ENCODE measurements at places on chromosomes 7 and 10. TPM values are rescaled to one million over a fixed set of nuclear protein-coding genes. Genes with fewer than 3 reads are reported as not detected.

OR2A14 gene
- not detected for total RNA-seq

HPS1 gene
- 32.4 TPM for total RNA-seq

AZGP1 gene
- total RNA-seq, result 0.09 TPM

NANOS1 gene
- total RNA-seq, result 0.14 TPM

TUBAL3 gene
- total RNA-seq, result not detected

LRMDA gene
- total RNA-seq, result 1.1 TPM

TMEM229A gene
- total RNA-seq, result not detected

DNMBP gene
- 11.8 TPM for total RNA-seq

RPP38 gene
- 10.5 TPM for total RNA-seq

TACR2 gene
- total RNA-seq, result not detected

LFNG gene
- total RNA-seq, result 0.43 TPM

ATRNL1 gene
- total RNA-seq, result 0.18 TPM

MMS19 gene
- total RNA-seq, result 41.4 TPM

KLF14 gene
- total RNA-seq, result not detected

ZNF107 gene
- 0.92 TPM for total RNA-seq

CACNB2 gene
- 9.0 TPM for total RNA-seq

NUDT1 gene
- total RNA-seq, result 28.8 TPM

MLXIPL gene
- total RNA-seq, result 0.37 TPM

ACSL5 gene
- 1.7 TPM for total RNA-seq

CRHR2 gene
- total RNA-seq, result not detected

CLEC5A gene
- total RNA-seq, result not detected

NEUROG3 gene
- not detected for total RNA-seq

DOCK4 gene
- total RNA-seq, result 6.8 TPM

C7orf57 gene
- not detected for total RNA-seq

LRGUK gene
- 0.18 TPM for total RNA-seq

INTS1 gene
- 26.3 TPM for total RNA-seq

Data from smooth muscle cell of bladder (primary cell).